ENCODE measurements at places on chromosomes 1 and 21.

DNA sequence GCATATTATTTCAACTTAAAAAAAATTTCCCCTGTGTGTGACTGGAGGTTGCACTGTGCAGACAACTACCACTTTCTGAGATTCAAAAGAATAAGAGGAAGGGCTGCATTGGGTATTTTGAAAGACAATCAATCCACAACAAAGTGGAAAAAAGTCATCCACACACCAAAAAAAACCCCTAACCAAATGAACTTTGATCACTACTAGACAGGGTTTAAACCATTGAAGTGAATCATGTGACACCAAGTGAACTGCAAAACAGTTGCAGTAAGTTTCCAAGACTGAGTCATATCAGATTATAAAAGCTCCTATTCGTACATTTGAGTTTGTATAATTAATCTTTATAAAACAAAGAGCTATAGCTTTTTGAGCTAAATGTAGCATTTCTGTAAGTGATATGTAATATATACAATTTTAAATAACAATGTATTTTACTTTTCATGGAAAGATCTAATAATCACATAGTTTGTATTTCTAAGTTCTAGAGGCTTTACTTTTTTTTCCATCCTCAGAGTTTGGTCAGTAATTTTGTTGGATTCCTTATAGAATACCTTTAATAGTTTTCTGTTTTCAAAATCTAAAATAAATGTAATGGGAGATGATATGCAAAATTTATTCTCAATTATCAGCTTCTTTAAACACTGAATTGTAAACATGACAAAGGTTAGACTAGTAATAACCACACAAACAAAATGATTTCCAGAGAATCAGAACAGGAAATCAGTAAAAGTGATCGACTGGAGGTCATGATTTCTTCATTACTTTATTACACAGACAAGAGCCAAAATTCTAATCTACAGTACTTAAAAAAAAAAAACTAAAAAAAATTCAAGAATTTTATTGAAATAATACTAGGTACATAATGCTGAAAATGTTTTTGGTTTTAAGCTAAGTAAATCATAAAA is 50.5 kb upstream of the GFI1 start:
- no peak for DNase-seq

GRCh38 chr1:30101487-30102227 is 621.7 kb downstream of the MATN1 start:
- no peak for DNase-seq

DNA sequence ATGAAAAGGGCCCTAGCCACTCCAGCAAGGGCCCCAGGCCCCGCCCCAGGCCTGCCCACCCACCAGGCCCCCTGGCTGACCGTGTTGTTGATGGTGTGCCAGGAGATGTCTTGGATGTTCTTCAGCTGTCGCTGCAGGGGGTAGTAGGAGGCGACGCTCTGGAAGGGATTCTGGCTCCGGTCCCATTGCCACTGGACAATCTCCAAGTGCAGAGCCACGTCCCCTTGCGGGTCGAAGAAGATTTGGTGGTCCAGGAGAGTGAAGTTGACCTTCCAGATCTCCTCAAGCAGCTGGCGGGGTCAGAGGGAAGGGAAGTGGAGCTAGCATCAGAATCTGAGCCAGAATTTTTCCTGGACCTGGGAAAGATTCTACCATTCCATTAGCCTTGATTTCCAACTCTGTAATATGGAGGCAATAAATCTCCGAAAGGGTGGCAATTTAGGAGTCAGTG is 10.2 kb downstream of the TAS1R2 start:
- no peak for DNase-seq

GRCh38 chr1:221045842-221046831 is 166.9 kb downstream of the HLX start:
- DNase-seq, result no peak

GRCh38 chr1:26234644-26235370 is 807 bp downstream of the CEP85 start:
- DNase-seq, result no peak

DNA sequence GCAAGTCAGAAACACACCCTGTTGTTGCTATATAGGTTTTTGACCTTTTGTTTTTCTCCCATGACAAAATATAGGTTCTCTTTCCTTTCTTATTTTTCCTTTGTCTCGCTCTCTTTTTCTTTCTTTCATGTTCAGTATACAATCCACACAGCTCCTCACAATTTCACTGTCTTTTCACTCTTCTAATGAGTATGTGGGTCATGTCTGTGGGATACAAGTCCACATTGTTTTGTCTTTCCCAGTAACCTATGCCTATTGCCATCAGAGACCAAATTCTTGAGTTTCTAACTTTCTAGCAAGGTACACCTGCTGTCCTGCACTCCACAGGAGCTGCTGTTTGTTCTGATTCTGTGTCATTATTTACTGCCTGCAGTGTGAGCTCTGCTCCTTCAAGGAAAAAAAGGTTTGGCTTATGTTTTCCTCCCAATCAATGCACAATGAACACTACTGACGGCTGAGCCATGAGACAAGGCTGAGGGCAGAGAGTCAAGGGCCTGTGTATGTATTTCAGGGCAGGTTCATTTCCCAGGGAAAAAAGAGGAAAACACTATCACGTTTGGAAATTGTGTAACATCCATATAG is 453.8 kb downstream of the NEGR1 start:
- no peak for DNase-seq

GRCh38 chr1:184919892-184920291 is 54.4 kb downstream of the NIBAN1 start:
- DNase-seq, result no peak

DNA sequence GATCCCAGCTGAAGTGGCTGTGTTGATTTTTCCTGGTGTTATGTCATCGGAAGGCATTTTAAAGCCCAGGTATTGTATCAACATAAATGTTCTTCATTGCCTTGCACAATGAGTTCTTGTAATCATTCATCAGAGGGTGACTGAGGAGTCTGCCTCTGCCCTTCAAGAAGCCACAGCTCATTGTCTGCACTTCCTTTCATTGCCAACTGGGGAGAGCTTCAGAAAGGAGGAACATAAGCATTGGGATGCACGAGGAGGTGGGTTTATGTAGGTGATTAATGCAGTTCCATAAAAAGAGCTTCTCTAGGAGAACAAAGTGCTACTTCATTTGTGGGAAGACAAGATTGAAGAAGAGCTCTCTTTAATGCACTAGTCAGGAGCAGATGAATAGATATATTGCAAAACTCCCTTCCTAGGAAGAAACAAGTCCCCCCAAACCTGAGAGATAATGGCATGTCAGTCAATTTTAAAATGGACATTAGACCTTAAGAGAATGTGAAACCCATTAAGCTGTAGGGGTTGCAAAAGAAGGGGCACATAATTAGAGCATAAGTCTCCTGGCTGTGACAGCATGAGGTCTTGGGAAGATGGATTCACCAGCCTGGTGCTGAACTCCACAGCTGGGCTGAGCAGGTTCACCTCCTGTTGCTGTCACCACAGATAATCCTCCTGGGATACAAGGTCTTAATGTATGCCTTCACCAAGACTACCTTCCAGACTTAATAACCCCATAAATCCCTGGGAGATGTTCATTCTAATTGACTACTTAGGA is 124.6 kb downstream of the BACH1 start:
- no peak for DNase-seq

DNA sequence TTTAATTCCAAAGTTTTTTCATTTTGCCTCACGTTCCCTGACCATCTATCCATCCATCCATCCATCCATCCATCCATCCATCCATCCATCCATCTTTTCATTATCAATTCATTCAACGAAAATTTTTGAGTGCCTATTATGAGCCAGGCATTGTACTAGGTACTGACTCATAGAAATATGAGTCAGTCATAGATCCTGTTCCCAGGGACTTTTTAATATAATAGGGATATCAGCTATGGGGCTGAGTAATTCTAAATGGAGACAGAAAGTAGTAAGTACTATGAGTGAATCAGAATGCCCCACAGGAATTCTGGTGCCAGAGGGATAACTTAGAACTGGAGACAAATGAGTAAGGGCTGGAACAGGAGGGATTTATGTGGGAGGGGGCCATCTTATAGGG is 49.8 kb upstream of the GNG12 start:
- DNase-seq, result no peak

- DNase-seq, result no peak
Observed at GRCh38 chr1:46517932-46518498, 28.4 kb downstream of the DMBX1 start.

- no peak for DNase-seq
Observed at GRCh38 chr1:93690921-93691789, 9.5 kb upstream of the BCAR3 start.

- DNase-seq, result no peak
Observed at GRCh38 chr1:241817331-241817792, 30.6 kb upstream of the EXO1 start.

GRCh38 chr1:235861857-235862256 is 4.8 kb downstream of the LYST start:
- DNase-seq, result no peak

DNA sequence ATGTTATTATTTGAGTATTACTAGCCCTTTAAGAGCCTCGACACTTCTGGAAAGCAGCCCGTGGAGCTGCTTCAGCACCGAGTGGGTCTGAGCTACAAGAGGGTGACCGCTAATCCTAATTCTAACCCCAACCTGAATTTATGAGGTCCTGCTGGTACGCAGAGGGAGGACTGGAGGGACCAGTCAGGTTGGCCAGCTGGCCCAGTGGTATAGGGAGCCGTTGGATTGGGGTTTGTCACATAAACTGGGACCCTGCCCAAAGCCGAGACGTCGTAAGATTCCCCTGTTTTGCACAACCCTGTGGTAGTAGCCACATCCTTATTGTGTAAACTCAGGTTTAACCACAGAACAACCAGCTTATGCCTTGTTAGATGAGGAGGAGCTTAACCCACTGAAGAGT is 60.8 kb upstream of the F3 start:
- no peak for DNase-seq

- DNase-seq, result no peak
Observed at GRCh38 chr1:152968248-152968647, 2.2 kb upstream of the SPRR4 start.

DNA sequence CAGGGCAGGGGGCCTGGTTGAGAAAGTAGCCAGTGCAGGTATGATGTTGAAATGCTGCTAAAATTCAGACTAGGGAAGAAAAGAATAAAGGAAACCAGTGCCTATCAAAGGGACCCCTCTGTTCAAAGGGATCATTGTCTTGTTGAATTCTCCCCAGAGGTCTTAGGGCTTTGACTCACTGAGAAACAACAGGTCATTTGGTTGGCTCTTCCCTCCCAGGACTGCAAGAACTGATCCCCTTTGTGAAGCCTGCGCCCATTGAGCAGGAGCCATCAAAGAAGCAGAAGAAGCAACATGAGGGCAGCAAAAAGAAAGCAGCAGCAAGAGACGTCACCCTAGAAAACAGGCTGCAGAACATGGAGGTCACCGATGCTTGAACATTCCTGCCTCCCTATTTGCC is 11.8 kb upstream of the CELSR2 start:
- no peak for DNase-seq

GRCh38 chr1:22416555-22417454 is 34.8 kb upstream of the ZBTB40 start:
- peak; percentile 39 for DNase-seq

- DNase-seq, result no peak
Observed at GRCh38 chr1:225442123-225442505, 14.3 kb upstream of the LBR start.

DNA sequence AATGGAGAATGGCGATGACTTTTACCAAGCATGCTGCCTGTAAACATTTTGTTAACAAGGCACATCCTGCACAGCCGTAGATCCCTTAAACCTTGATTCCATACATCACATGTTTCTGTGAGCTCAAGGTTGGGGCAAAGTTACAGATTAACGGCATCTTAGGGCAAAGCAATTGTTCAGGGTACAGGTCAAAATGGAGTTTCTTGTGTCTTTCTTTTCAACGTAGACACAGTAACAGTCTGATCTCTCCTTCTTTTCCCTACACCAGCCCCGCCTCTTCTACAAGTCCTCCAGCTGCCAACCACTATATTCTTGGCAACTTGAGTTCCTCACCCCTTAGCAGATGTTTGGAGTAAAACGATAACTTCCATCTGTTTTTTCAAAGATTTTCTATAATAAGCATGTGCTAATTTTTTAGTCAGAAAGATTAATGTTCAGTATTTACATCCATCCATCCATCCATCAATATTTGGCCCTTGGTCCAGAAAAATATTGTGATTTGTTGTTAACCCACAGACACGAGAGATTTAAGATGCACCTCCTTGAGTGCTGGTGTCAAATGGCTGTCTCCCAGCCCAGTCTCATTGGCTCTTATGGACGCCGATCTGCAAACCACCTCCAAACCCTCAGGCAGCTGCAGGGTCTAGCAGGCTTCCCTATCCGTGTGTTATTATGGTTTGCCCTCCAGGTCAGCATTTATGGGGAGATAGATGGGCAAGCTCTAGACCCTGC is 3.8 kb downstream of the DNALI1 start:
- no peak for DNase-seq

DNA sequence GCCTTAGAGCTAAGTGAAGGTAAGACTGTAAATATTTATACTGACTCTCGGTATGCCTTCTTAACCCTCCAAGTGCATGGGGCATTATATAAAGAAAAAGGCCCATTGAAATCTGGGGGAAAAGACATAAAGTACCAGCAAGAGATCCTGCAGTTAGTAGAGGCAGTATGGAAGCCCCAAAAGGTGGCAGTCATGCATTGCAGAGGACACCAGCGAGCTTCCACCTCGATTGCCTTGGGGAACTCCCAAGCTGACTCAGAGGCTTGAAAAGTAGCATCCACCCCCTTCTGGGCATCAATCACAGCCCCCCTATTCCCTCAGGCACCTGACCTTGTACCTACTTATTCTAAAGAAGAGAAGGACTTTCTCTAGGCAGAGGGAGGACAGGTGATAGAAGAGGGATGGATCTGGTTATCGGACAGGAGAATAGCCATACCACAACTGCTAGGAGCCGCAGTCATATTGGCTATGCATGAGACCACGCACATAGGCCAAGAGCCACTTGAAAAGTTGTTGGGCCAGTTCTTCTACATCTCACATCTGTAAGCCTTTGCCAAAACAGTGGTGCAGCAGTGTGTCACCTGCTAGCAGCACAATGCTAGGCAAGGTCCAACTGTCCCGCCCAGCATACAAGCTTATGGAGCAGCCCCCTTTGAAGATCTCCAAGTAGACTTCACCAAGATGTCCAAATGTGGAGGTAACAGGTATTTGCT is 19.4 kb downstream of the PLA2G2F start:
- DNase-seq, result no peak

Measured in stimulated activated CD8-positive, alpha-beta memory T cell treated with anti-CD3 and anti-CD28 coated beads, Interleukin-15, amount 100 ng/mL, for 4 hours (primary cell).